Endothelial cell (in vitro differentiated cells): ENCODE measurements at places on chromosomes 7 and 10.

- no peak for DNase-seq
Observed at GRCh38 chr10:35608328-35608672, 3.2 kb downstream of the GJD4 start.

DNA sequence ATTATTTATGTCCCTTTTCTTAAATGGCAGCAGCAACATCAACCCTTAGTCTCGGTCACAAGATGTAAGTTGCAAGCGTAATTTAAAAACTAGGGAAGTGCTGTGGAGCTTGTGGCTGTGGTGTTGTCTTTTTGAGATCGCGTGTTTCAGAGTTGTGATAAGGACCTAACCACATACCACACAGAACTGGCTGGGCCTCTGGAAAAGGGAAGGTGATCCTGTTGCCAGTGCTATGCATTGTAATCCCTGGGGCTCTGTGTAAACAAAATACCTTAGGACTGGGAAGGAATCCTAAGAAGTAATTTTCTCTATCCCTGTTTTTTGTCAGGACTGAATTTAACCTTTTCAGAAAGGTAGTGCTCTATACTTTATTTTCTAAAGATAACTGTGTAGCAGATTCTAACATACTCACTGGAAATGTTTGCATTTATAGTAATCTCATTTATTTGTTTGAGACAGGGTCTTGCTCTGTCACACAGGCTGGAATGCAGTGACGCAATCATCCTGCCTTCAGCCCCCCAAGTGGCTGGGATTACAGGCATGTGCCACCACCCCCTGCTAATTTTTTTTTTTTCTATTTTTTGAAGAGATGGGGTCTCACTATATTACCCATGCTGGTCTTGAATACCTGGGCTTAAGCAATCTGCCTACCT is 60.4 kb downstream of the INPP5F start:
- DNase-seq, result peak; percentile 21

GRCh38 chr10:132353456-132354355 is 21.7 kb downstream of the LRRC27 start:
- no peak for DNase-seq

- peak; percentile 11 for DNase-seq
Observed at GRCh38 chr10:123472606-123473005, 193.5 kb upstream of the GPR26 start.

DNA sequence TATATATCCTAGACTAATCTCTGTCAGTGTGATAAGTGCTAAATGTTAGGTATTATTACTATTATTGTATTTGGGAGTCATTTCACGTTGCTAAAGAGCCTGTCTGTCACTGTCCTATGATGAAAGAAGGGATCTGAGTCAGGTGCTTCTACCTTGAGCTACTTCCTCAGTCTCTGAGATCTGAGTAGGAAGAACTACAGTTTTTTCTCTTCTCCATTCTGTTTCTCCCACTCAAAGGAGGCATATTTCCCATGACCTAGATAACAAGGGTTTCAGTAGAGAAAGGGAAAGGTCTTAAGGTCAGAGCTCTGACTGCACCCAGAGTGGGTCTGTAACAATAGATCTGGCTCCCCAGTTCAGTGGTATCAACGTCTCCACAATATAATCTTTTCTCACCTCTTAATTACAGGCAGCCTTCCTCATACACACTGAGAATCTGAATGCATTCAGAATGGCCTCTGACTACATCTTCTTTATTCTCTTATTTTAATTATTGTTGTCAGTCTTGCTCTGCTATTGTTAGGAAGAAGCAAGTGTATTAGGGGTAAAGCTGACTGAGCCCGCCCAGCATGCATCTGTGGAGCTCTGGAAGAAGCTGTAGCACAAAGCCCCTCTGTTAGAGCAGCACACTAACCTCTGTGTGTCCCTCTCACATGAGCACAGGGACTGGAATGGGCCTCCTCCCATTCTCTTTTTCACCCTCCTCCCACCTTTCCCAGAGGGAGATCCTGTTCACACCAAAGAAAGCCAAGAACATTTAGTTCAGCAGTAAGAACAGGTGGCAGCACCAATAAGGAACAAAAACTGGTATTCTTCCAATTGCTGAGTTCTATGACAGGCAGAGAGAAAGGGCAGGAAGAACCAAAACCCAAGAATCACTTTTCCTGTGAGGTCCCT is 38.1 kb downstream of the USP54 start:
- DNase-seq, result no peak

GRCh38 chr10:100896876-100897461 is 15.8 kb upstream of the SLF2 start:
- DNase-seq, result no peak
